ENCODE measurements at places on chromosomes 13 and 19.

- no peak for DNase-seq
Observed at GRCh38 chr19:55454787-55455243, 6.6 kb downstream of the ISOC2 start.

- DNase-seq = no peak
Observed at GRCh38 chr13:31927219-31927653, 104.3 kb upstream of the FRY start.

GRCh38 chr13:57698851-57699250, 67.3 kb downstream of the PCDH17 start:
- DNase-seq = no peak

DNA sequence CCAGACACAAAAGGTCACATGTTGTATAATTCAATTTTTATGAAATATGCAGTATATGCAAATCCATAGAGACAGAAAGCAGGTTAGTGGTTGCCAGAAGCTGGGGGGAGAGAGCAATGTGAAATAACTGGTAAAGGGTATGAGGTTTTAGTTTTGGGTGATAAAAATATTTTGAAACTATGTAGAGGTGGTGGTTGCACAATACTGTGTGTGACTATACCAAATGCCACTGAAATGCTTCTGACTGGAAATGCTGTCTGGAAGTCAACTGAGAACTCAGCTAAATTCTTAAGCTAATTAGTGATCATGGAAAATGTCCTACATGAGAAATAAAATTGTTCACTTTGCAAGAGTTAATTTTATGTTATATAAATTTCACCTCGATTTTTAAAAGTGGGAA, 65.3 kb upstream of the RXFP2 start:
- no peak for DNase-seq

- DNase-seq = no peak
Observed at GRCh38 chr19:45113628-45114027, 20.6 kb downstream of the PPP1R37 start.

All from AG04450 (cell line).